ENCODE measurements at places on chromosomes 1 and 21. TPM values are rescaled to one million over a fixed set of nuclear protein-coding genes. Genes with fewer than 3 reads are reported as not detected.

NPHS2 gene
- not detected for total RNA-seq

C1orf146 gene
- total RNA-seq, result not detected

OR2AK2 gene
- total RNA-seq, result not detected

PLPPR5 gene
- 1.4 TPM for total RNA-seq

CENPL gene
- total RNA-seq, result 28.0 TPM

ADAMTS1 gene
- 15.9 TPM for total RNA-seq

RNU1-3 gene
- not detected for total RNA-seq

RHD gene
- 1.2 TPM for total RNA-seq

PIGK gene
- 64.7 TPM for total RNA-seq

RPS27 gene
- 5,494 TPM for total RNA-seq

FCER1A gene
- not detected for total RNA-seq

PRAMEF11 gene
- not detected for total RNA-seq

DNA sequence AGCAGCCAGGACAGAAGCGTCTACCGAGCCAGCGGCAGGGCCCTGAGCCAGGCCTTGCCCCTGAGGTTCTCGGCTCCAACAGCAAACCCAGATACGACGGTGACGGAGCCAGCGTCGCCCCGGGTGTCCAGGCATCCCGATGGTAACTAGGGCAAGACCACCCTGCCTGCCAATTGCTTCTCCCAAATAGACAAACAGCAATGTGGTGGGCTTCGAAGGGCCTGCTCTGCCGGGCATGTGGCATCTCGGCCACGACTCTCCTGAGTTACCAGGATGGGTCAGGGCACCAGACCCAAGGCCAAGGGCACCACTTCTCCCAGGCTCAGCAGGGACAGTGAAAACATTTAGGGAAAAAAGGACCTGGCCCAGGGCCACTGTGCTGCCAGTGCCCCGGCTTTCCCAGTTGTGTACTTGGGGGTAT lies 3.2 kb upstream of the ACTRT2 start:
- no peak for DNase-seq

- DNase-seq, result no peak
Measured at GRCh38 chr1:154931940-154932487, 4.5 kb downstream of the PMVK start.

DNA sequence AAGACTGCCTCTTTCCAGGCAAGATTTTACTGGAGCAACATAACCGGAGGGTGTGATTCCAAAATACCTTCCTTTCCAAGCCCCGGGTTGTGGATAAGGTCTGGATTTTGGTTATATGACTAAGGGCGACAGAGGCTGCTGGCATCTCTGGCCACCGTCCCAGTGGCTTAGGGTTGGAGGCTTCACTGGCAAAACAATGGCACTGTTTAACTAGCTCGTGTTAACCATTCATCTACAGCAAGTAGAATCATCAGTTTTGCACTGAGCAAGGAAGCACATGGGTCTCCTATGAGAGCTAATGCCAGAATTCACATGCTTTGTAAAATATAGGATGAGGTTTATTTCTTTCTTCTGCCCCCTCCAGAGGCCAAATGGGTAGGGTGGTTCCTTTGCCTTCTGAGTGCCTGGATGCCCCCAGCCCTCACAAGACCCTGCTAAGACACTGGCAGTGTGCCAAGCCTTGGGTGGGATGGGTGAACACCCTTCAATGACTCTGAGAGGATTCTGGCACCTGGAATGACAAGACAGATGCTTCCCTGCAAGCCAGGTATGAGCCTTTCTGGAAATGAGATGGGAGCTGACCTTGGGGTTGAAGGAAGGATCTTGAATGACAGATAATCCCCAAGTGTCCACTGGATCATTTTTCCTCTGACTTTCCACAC lies 36.8 kb downstream of the DHCR24 start:
- no peak for DNase-seq

DNA sequence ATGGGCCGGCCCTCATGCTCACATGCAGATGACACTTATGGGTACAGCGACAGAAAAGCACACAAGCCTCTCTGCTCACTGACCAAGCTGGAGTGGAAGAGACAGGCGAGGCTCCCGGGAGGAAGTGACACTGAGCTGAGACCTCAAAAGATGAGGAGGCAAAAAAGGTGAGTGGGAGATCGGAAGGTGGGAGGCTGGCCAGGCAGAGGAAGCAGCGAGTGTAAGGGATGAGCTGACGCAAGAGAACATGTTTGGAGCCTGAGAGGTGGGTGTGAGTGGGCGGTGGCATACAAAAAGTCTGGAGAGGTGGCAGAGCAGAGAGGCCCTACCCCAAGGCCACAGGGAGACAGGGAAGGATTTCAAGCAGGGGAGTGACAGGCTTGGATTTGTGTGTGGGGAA lies 18.2 kb upstream of the CDCP2 start:
- no peak for DNase-seq

GRCh38 chr1:228166170-228166936 lies 749 bp downstream of the IBA57 start:
- DNase-seq, result peak; percentile 50

DNA sequence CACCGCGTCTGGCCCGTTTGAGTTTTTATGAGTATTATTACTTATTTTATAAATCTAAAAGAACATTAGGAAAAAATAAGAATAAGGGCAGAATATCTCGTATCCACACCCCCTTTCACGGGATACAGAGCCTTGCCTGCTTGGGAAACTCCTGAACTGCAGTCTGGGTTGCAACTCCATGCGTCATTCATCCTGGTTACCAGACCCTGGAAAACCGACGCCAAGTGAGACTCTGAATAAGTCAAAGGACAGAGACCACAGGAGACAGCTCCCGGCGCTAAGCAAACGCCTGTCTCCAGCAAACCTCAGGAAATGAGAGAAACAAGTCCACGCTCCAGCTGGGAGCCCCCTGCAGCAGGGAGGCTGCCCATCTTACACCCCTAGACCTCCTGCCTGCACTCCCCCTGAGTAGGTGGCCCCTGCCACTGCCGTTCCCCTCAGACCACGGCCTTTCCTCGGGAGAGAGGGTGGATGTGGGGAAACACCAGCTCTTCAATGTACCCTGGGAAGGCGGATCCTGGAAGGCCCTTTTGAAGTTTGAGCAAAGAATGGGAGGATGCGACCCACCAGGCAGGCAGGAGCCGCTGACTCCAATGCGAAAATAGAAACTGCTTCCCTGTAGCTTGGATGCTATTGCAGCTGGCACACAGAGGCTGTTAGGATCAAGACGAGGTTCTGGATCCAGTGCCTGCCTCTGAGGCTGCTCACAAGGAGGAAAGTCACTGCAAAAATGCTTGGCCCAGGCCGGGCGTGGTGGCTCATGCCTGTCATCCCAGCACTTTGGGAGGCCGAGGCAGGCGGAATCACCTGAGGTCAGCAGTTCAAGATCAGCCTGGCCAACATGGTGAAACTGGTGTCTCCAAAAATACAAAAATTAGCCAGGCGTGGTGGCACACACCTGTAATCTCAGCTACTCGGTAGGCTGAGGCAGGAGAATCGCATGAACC lies 37.7 kb upstream of the GPR157 start:
- DNase-seq, result no peak

DNA sequence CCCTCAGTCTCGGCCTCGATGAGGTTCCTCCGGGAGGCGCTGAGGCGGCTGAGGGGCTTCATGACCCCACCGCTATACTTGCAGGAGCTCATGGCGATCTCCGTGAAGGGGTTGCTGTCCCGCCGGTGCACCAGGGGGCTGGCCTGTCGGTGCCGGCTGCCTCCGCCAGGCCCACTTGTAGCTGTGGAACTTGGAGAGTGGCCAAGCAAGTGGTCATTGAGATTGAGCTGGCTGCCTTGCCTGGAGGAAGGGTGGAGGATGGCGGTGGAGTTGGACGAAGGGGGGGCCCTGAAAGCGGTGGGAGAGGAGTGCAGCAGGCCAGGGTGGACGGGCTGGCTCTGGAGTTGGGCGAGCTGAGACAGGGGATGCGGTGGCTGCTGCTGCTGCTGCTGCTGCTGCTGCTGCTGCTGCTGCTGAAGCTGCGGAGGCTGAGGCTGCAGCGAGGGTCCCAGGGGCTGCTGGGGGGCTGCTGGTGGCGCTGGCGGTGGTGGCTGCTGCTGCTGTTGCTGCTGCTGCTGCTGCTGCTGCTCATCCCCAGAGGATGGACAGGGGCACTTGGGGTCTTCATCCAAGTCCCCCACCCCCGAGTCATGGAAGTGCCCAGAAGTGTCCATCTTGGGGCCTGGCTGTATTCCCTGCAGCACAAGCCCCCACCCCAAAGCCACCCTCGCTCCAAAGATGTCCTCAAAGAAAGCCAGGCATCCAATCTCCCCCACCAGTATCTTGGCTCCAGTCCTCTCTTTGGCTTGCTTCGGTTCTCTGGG lies 548 bp downstream of the KCNN3 start:
- no peak for DNase-seq

DNA sequence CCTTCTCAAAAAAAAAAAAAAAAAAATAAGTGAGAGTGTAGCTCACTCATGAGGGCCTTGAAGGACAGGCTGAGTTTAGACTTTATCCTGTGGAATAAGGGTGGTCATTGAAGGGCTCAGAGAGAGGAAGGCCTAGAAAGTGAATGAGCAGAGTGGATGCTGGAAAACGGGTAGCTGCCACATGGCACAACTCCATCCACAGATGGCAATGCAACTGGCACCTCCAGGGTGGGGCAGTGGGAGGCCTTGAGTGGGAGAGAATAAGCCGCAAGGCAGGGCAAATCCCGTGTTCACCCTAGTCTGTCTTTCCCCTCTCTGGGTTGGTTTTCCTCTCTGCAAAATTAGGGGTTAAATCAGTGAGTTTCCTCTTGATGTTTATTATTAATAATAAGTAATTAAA lies 3.1 kb downstream of the TNNI1 start:
- DNase-seq, result no peak

DNA sequence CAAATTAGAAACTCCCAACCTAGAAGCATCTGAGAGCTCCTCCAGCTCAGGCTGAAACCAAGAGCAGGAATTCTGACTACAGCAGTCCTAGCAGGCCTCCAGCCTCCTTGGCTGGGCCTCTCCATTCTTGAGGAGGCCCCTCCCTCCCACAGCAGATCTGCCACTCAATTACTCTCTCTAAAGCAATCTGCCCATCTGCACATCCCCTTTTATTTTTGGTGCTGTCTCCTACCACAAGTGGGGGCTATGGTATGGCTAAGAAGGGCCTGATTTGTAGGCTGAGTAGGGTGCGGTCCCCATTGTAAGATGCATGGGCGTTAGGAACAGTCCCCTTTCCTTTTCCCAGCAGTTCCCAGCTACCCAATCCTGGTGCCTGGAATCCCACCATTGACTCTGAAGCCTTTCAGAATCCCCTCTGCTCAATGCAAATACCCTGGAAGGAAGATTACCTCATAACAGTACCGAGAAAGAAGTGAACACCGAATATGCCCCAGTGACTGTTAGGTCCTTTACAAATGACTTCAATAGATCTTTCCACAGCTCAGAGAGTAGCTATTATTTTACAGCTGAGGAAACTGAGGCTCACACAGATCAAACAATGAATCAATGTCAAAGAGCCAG lies 11.6 kb upstream of the TTC39A start:
- DNase-seq, result peak; percentile 32

GRCh38 chr1:44208226-44208625 lies 5.0 kb upstream of the DMAP1 start:
- peak; percentile 22 for DNase-seq

- DNase-seq, result no peak
Measured at GRCh38 chr1:63984930-63985290, 211.1 kb downstream of the ROR1 start.

DNA sequence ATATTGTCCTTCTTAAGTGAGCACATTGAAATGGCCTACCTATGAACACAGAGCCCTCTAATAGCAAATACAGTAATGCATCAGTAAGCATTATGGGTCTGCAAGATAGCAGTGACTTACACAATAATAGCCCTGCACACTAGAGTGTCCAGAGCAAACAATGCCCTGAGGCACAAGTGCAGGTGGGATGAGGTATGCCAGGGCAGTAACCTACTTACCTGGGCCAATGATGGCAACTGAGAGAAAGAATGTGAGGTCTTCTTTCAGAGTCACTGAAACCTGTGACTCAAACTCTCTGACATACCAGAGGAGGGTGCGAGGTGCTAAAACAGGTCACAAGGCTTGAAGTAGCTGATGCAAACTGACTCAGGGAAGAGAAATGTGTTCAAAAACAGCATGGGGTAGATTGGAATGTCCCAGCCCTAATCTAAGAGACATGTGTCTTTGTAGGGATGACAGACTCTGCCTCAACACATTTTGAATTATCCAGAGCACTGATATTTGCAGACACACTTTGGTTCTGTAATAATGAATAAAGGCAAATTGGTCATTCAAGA lies 168.5 kb upstream of the RUNX1 start:
- DNase-seq, result no peak

- no peak for DNase-seq
Measured at GRCh38 chr1:60657926-60658325, 424.4 kb upstream of the NFIA start.

DNA sequence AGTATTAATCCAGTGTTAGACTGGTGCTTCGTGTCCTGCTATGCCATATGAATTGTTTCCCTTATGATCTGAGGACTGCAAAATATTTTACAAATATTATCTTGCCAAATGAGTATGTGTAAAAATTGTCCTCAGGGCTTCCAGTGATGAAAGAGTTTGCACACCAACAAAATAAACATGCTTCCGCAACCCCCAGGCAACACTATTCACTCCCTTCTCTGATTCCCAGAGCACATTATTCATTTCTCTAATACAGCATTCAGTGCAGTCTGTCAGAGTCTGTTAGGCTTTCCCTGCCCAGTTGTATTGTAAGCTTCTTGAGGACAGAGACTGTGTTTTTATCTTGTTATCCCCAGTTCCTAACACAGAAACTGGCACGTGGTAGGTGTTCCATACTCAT lies 409.9 kb upstream of the C1orf87 start:
- no peak for DNase-seq

GRCh38 chr1:62314454-62315350 lies 4.5 kb downstream of the KANK4 start:
- no peak for DNase-seq

GRCh38 chr1:11940260-11940921 lies 5.9 kb downstream of the PLOD1 start:
- peak; percentile 87 for DNase-seq

DNA sequence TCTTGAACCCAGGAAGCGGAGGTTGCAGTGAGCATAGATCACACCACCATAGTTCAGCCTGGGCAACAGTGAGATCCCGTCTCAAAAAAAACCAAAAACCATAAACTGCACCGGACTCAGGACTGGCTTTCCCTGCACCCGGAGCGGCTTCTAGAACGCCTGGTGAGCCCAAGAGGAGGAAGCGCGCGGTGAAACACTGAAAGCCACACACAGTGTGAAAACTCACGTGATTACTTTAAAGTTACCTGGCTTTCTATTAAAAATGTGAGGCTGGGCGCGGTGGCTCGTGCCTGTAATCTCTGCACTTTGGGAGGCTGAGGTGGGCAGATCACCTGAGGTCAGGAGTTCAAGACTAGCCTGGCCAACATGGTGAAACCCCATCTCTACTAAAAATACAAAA lies 7.0 kb upstream of the TRAPPC10 start:
- no peak for DNase-seq

DNA sequence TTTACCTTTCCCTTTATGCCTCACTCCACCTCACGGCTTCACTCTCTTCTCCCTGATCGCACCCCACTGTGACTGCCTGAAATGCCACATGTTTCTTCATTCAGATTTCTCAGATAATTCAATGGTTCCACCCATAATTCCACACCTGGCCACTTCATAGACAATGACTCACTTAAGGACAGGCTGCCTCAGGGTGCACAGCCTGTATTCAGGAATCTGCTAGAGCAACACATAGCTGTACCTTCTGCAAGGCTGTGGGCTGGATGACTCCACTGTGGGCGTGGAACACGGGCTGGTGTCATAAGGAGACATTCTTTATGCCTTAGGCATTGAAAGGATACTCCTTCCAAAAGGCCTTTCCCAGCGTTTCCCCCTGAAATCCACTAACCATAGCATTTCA lies 36.1 kb downstream of the L1TD1 start:
- no peak for DNase-seq

GRCh38 chr1:248696261-248696660 lies 6.3 kb downstream of the OR14I1 start:
- DNase-seq, result peak; percentile 70

- DNase-seq, result no peak
Measured at GRCh38 chr21:34513129-34513675, 1.2 kb upstream of the KCNE1 start.
